ENCODE measurements at places on chromosomes 12 and 14. TPM values are rescaled to one million over a fixed set of nuclear protein-coding genes. Genes with fewer than 3 reads are reported as not detected.

BDKRB2 gene
- not detected for total RNA-seq

POLR3B gene
- total RNA-seq = 6.4 TPM

TMEM52B gene
- total RNA-seq = not detected

CCDC177 gene
- total RNA-seq = not detected

FOXN4 gene
- not detected for total RNA-seq

PPP1R3E gene
- total RNA-seq = 49.8 TPM

SLC17A8 gene
- total RNA-seq = not detected

TMPRSS12 gene
- not detected for total RNA-seq

HCAR2 gene
- total RNA-seq = 0.39 TPM

JKAMP gene
- 25.0 TPM for total RNA-seq

LRFN5 gene
- total RNA-seq = not detected

DNA sequence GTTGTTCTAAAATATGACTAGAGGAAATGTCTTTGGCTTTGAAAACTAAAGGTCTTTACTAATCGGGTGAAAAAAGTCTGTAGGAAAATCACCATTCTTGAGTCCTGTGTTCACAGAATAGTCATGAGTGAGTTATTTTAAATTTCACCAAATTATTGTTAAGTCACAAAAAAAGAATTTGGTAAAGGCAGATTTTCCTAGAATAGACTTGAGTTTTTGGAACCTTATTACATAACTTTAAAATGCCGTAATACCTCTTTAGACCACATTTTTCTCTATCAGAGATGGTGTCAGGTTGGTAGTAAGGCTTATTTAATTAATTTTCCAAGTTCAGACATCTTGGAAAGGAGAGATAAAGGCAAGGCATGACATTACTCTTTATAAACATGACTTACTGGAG, 184.7 kb upstream of the GARIN2 start:
- no peak for DNase-seq

DNA sequence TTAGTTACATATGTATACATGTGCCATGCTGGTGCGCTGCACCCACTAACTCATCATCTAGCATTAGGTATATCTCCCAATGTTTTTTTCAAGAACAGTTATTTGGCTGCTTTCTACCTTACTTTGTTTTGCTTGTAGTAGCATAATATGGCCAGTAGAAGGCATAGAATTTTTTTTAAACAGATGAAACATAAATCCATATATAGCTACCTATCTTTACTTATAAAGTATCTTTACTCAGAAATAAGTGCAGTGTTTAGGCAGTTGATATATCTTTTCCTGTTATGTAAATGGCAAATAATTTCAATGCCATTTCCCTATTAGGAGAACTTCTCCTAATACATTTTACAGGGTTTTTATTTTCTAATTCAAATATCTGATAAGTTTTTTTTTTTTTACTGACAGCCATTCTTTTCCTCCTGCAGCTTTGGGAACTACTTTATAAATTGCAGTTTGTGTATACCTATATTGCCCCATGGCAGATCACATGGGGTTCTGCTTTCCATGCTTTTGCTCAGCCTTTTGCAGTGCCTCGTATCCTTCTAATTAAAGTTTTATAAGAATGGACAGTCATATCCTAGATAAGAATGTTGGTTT, 143.1 kb downstream of the PCNX1 start:
- no peak for DNase-seq

- DNase-seq = no peak
These were observed 8.2 kb downstream of the HIP1R start for GRCh38 chr12:122843455-122843854.

- no peak for DNase-seq
These were observed 25.4 kb upstream of the SMAGP start for GRCh38 chr12:51295651-51296050.

DNA sequence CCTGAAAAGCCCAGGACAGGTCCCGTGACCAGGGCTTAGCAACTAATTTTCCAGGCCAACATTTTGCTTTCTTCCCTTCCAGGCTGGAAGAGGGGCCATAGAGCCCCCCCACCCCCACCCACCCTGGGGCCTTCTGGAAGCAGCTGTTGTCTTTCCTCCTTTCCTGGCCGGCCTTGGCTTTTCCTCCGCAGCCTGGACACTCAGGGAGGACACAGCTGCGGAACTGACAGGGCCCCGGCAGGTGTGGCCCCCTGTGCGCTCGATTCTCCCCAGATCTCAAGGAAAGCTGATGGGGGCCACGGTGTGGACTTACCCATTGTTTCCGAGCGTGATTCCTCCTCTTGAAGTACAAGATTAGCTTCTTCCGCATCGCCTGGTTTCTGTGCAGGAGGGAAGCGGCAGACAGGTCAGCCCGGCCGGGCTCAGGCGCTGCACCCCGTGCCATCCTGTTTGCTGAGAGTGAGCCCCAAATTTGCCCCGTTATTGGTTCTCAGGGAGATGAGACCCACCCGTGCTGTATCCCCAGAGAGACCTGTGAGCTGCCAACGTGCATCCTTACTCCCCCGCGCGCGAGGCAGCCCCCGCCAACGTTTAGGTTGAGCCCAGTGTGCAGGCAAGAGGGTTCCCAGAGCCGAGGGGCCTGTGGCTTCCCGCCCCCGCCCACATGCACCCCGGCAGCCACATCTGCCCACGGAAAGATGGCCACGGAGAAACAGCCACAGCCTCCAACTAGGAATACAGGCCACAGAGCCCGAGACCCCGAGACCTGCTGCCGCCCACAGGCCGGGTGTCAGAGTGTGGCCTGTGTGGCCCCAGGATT, 129.6 kb downstream of the NCOR2 start:
- no peak for DNase-seq

GRCh38 chr14:69105326-69105725, 47.6 kb downstream of the DCAF5 start:
- no peak for DNase-seq

DNA sequence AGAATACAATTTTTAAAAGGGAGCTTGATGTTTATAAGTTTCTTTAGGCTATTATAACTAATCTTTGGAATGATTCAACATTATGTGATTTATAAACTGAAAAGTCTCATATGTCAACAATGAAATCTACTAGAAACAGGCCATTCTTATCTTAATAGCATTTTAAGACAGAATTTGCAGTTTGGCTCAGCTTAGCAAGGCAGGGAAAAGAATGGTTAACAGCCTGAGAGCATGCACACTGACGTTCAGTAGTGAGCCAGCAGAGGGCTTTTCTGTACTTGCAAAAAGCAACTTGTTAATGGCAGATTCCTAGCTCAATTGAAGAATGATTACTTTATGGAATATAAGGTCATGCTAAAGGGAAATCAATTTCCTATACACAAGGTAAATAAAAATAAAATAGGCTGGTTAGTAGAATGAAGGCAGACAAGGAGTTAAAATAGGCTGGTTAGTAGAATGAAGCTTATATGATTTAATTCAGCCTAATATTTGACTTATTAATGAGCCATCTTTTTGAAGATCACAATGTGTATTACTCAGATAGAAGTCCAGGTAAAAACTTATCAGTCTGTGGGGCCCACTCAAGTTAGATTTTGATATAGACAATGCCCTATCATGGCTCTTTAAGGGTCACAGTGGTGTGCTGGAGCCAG, 95.9 kb downstream of the OTOGL start:
- no peak for DNase-seq

GRCh38 chr14:52877628-52878027, 73.2 kb downstream of the FERMT2 start:
- DNase-seq = no peak

- no peak for DNase-seq
These were observed 403.8 kb downstream of the PCNX1 start for GRCh38 chr14:71311061-71311460.

DNA sequence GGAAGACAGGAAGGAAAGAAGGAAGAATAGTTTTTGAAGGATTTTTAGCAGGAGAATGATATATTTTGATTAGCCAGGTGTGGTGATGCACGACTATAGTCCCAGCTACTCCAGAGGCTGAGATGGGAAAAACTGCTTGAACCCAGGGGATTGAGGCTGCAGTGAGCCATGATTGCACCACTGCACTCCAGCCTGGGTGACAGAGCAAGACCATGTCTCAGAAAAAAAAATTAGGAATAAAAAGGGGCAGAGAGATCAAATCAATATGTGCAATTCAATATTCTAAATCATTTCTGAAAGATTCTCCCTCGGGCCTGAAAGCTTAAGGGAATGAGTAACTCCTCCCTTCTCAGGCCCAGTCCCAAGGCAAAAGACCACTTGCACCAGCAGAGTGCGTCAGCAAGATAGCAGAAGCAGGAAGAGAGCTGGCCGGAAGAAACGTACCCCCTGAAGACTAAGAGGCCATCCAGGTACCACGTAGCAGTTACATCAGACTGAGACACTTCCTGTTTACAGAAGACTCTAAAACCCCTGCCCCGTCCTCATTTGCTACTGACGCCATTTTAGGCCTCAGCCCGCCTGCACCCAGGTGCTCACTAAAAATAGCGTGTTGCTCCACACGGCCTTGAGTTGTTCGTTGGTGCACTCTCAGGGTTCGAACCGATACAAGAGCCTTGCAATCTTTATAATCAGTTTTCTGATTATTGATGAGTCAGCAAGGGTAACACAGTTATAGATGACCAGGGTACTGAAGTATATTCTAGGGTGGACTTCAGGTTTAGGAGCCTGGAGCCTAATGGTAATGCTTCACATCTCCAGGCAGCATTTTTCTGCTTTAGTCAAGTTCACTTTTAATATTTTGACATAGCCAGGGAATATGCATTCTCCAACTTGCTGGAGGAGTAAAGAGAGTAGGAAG, 57.7 kb upstream of the CSRP2 start:
- DNase-seq = no peak

DNA sequence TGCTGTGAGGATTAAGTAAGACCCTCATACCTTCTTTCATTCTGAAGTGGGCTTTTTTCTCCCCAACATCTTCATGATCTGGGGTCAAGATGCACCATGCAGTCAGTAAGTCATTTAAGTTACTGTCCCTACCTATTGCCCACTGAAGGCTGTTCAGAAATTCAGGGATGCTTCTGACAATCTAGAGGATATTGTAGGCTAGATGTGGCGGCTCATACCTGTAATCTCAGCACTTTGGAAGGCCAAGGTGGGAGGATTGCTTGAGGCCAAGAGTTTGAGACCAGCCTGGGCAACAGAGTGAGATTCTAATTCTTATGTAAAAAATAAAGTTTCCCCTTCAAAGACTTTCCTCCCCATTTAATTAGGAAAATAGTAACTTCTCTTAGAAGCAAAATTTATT, 28.7 kb downstream of the PHETA1 start:
- no peak for DNase-seq

DNA sequence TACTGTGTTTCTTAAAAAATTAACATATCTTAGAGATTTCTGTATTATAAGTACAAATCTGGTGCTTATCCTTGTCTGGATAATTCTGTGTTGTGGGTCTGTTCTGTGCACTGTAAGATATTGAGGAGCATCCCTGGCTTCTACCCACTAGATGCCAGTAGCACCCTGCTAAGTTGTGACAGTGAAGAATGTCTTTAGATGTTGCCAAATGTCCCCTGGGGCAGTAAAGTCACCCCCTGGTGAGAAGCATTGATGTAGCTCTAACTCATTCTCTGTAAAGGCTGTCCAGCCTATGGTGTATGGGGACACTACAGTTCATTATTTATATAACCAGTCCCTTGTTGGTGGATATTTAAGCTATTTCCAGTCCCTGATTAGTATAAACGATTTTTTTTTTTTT, 31.4 kb downstream of the MAP1LC3B2 start:
- DNase-seq = no peak

DNA sequence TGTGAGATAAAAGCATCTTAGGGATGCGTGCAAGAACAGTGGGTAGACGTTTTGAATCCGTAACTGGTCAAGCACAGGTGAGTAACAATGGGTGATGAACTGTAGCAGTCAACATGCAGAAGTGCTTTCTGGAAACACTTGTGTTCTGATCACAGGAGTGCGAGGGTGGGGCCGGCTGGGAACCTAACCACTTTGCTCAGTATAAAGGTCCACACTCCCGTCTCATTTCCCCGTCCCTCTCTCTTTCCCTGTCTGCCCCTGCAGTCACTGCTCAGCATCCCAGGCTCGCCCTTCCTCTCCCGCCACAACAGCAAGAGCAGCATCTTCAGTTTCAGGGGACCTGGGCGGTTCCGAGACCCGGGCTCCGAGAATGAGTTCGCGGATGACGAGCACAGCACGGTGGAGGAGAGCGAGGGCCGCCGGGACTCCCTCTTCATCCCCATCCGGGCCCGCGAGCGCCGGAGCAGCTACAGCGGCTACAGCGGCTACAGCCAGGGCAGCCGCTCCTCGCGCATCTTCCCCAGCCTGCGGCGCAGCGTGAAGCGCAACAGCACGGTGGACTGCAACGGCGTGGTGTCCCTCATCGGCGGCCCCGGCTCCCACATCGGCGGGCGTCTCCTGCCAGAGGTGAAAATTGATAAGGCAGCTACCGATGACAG, 127.1 kb downstream of the FIGNL2 start:
- DNase-seq = no peak

GRCh38 chr14:89444044-89444443, 27.0 kb upstream of the FOXN3 start:
- no peak for DNase-seq

DNA sequence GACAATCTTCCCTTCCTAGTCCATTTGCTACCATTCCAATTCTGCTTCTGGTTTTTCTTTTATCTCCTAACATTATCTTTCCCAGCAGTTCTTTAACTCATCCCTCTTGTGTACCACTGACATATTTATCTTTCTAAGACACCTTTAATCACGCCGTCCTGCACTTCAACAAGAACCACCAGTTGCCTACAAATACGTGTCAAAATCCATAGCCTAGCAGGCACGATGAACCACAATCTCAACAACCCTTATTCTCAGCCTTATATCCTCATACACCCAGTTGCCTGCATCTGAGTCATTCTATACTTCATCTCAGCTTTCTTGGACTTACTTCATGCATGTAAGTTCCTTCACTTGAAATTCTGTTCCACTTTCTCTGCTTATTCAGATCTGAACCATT, 16.4 kb upstream of the ST8SIA1 start:
- DNase-seq = no peak

- no peak for DNase-seq
These were observed 86.8 kb upstream of the OSBPL8 start for GRCh38 chr12:76646366-76646765.

- no peak for DNase-seq
These were observed 156.3 kb upstream of the PDE3A start for GRCh38 chr12:20211981-20212421.

GRCh38 chr14:102825307-102826095, 48.3 kb downstream of the TRAF3 start:
- DNase-seq = no peak

DNA sequence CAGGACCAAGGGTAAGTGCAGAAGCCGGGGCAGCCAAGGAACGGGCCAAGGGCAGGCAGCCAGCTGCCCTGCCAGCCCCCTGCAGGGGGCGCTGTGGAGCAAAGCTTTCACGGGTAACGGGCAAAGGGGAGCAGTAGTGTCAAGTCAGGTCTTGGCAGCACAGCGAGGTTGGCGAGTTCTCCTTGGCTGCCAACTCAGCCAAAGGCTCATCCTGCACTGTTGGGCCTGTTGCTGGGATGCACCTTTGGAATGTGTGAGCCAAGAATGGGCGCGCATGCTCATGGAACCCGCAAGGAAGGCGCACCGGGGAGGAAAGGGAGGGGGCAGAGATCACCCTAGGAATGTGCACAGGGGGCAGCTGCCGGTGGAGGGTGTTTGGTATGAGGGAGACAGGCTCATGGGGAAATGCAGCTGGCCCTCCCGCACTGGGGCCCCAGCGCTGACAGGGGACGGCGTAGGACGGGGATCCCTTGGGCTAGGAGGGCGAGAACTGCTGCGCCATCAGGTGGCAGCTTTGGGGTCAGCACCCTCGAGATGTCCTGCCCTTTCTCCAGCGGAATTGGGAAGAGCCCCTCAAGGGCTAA, 138.0 kb downstream of the ASCL4 start:
- DNase-seq = peak; percentile 58
